Activated T-helper 1 cell treated with anti-CD3 and anti-CD28 coated beads, Interleukin-2, amount 50 U/mL, for 16 hours (primary cell): ENCODE measurements at places on chromosomes 4 and X.

DNA sequence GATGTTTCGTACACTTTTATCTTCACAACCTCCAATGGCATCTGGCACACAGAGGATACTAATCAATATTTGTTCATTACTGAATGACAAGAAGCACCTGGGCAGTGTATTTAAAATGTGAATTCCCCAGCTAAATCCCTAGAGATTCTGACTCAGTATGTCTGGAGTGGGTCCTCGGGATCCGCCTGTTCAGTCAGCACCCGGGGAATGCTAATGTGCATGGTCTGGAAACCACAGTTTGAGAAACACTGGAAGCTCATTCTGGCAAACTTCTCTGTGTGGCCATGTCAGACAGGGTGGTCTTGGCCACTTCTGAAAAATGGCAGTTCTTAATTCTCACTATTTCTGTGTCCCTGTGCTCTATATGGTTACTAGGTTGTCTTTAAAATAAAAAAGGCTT is 138.8 kb upstream of the VCX start:
- DNase-seq, result no peak

- DNase-seq, result no peak
Measured at GRCh38 chrX:78384486-78384885, 57.1 kb upstream of the CYSLTR1 start.

GRCh38 chr4:109977854-109978501 is 65.3 kb downstream of the EGF start:
- no peak for DNase-seq

DNA sequence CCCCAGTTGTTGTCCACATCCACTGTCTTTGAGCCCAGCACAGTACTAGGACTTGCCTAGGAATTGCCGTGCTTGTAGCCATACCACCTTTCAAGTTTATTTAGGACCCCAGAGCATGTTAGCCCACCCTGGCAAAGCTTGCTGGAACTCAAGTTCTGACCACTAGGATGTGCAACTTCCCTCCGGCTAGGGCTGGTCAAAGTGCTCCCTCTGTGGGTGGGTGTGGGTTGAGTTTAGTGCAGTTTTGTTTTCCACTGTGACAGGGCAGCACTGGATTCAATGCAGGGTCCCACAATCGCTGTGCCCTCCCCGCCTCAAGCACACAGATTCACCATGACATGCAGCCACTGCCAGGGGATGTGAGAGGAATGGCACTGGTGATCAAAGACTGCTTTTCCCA is 96.0 kb downstream of the RASGEF1B start:
- DNase-seq, result no peak

GRCh38 chr4:61294936-61295335 is 94.8 kb downstream of the ADGRL3 start:
- no peak for DNase-seq

GRCh38 chr4:40916880-40917279 is 167.1 kb downstream of the NSUN7 start:
- DNase-seq, result no peak

DNA sequence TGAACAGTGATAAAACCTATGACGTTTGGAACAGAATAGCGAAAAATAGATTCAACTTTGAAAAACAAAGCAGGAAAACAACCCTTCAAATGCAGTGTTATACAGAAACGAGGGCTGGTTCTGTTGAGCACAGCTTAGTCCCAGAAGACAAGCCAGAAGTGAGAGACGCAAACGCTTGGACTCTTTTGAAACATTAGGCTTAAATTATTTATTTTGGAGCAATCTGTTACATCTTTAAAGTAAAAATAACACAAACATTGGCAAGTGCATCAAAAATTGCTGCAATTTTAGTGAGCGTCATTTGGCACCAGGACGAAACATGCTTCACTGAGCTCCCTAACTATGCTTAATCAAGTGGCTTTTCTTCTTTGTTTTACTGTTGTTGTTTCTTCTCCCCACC is 63.5 kb downstream of the ENPP6 start:
- DNase-seq, result no peak

DNA sequence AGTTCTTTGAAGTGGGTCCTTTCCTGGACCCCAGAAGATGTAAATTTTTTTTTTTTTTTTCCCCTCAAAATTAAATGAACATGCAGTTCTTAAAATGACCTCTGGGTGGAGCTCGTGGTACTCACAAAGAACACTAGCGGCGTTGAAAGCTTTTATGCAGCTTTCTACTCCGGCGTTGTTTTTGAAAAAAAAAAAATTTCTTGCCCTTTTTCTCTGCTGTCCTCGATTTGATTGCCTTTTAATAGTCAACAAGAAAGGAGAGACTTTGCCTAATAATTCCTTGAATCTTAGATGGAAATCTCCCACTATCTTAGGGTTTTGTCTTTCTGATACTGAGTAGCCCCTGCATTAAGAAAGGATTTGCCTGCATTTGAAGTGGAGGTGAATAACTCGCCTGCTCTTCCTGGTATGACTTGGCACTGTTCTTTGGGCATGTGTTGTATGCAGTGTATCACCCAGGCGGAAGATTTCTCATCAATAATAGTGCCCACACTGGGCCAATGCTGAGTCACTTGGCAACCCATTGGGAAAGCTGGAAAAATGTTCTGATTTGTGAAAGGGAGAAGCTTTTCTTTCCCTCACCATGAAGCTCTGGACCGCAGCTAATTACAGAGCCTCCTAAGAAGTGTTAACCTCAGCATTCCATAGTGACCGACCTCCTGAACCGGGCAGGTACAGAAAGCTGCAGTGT is 104.0 kb downstream of the PHEX start:
- no peak for DNase-seq

DNA sequence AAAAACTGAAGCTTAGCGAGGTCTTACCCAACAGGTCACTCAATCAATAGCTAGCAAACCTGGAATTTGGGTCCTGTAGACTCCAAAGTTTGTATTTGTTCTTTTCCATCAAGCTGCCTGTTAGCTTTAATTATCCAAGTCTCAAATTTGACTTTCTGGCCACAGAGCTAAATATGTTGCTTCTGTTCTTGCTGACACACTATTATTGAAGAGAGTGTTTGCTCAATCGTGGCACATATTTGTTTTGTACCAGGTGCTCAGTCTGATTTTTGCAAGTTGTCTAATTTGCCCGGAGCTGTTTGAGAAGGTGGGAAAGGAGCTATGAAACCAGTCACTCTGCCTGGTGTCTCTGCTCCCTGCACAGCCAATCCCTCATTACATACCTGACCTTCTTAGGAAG is 41.7 kb upstream of the FRMD7 start:
- no peak for DNase-seq

- no peak for DNase-seq
Measured at GRCh38 chr4:144820011-144820727, 174.2 kb downstream of the HHIP start.

GRCh38 chrX:46279925-46280313 is 265.3 kb downstream of the ZNF674 start:
- DNase-seq, result no peak

GRCh38 chr4:95108883-95109421 is 351.2 kb downstream of the BMPR1B start:
- no peak for DNase-seq

DNA sequence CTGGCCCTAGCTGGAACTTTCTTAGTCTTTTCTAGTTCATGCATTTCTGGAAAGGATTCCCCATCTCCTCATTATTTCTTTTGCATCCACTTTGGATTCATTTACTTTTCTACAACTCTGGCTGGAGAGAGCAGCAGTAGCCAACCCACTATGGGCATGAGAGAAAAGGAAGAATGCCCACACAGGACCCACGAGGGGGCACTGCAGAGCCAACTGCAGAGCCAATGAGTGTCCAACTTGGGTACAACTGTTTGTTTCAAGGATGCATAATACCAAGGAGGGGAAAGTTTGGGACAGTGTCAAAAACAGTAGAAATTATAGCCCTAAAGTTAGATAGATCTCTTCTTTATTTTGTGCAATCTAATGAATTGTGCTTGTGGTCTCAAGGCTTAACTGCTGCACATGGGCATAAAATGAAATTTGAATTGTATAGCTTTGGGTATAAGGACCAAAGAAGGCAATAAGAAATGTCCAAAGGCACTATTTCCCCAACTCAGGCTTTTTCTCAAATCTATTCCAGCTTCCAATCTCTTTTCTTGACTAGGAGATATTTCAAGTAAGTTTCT is 230.6 kb downstream of the NSUN7 start:
- DNase-seq, result no peak

- no peak for DNase-seq
Measured at GRCh38 chr4:5144384-5144783, 93.1 kb downstream of the STK32B start.

DNA sequence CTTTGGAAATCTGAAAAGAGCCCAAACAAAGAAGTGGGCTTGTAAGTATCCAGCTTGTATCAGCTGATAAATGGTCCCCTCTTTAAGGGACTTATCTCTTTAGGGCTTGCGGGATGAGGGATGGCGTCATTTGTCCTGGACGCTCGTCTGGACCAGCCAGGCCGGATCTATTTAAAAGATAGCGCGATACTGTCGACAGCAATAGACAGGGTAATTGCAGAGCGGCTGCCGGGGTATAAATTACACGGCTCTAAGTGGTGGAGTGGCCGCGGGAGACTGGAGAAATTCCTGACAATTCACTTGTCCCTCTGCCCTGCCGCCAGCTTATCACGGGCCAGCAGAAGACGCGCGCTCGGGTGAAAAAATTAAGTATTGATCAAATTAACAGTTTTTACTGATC is 90.7 kb downstream of the FAM53A start:
- DNase-seq, result no peak

DNA sequence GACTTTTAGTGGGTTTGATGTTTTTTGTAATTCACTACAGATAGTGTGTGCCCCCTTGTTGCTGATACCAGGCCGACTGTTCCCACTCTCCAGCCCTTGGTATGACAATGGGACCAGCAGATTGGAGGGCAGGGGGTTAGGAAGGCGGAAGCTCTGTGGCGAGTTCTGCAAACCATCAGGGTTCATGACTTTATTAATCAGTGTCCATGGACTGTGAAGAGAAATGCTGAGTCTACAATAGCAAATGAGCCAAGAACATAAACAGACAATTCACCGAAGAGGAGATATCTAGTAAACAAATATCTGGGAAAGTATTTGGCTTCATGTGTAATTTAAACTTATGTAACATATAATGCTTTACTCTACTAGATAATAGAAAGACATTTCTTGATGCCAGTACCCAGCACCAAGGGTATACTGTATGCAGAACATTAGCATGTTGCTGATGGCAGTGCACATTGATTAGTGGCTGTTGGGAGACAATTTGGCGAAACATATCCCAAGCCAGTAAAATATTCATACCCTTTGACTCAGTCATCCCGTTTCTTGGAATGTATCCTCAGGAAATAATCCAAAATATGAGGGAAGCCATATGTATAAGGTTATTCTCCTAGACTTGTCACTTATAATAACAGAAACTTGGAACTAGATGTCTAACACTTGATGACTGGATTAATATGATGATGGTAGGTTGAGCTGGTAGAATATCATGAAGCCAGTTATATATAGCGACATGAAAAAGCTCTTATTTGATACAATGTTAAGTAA is 169.4 kb downstream of the PTTG2 start:
- DNase-seq, result no peak

DNA sequence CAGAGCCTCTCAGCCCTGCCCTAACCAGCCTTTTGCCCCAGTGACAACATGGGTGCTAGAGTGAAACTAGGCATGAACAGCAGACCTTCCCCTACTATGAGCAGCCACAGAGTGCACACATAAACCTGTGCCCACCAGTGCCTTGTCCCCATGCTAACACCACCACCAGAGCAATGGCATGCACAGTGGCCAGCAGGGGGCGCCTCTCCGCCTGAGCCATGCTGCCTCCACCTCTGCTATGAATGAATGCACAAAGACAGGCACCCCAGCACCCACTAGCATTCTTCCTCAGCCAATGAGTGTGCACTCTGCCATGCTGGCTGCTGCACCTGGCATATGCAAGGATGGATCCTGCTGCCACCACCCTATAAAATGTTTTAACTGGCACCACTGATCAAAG is 286.9 kb upstream of the FGF16 start:
- no peak for DNase-seq

- no peak for DNase-seq
Measured at GRCh38 chrX:31147175-31147574, 75.3 kb upstream of the FTHL17 start.

DNA sequence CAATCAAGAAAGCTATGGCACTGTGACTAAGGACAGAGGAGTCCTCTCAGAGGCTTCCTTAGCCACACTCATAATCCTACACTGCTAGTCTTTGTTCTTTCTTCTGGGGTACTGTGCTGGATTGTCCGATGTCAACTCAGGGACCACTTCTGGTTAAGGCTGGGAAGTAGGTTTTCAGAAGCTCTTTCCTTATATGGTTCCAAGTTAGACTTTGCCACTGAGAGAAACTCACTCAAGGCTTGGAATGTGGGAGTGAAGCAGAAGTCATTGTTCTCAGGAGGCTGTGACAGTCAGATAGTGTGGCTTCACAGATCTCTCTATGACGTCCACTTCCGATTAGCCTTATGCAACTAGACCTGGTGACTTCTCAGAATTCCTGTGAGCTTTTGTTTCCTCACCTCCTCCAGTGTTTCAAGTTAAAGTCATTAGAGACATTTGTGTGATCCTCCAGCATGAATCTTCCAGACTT is 317.3 kb upstream of the F9 start:
- DNase-seq, result no peak

DNA sequence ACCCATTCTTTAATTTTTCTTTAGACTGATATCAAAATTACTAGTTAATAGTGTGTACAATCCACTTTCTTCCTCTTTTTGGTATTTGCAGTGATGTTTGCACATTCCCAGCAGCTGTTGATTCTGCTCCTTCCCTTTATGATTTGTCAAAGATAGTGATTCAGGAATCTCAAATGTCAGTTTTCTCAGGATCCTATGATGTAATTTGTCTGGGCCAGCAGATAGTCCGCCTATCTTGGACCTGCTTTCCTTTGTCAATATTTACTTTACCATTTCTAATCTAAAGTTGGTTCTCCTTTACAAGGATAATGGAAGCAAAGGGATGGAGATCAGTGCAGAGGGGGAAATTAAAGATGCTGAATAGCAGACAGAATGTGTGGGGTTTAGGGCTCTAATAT is 122.1 kb downstream of the REELD1 start:
- no peak for DNase-seq

DNA sequence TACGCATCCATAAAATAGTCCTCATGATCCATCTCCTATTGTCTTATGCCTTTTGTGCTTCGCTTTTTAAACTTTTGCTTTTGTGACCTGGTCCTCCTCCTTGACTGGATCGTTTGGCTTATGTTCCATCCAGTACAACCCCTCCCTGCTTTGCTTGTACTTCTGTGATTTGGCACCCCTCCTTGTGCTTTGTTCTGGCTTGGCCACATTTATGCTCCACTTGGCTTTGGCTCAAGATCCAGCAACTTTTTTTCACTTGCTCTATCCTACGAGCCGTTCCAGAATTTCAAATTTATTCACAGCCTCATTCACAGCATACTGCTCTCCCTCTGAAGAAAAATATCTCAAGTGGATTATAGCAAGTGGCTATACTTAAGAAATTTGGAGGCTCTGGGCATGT is 28.0 kb upstream of the GLRA2 start:
- DNase-seq, result no peak

- no peak for DNase-seq
Measured at GRCh38 chrX:71623714-71624113, 5.4 kb upstream of the CXCR3 start.

DNA sequence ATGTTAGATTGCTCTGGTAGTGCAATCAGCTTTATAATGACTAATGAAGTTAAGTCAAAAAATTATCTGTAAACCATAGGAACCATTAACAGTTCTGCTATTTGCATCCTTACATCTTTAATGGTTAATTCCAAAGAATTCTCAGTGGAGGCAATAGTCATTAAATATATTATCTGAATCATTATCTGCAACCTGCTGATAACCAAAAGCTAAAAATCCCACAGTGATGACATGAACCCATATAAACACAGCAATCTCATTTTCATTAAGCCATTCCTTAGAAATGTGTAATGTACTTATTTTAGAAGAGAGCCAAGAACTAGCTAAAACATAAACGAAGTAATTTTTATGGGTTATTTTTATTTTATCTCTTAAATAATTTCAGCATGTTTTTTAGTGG is 60.2 kb downstream of the MAGEB16 start:
- DNase-seq, result no peak
